ENCODE measurements at places on chromosomes 2 and 18.

GRCh38 chr2:34849827-34850226 is 1250.7 kb upstream of the FAM98A start:
- no peak for DNase-seq

- DNase-seq: no peak
These were observed 132.5 kb downstream of the NDUFA10 start for GRCh38 chr2:239892441-239893235.

GRCh38 chr2:229686122-229686919 is 28.0 kb downstream of the DNER start:
- DNase-seq: peak; percentile 13

- no peak for DNase-seq
These were observed 11.8 kb downstream of the TPGS2 start for GRCh38 chr18:36817039-36817438.

GRCh38 chr18:8175501-8176061 is 433.7 kb upstream of the RAB12 start:
- no peak for DNase-seq

DNA sequence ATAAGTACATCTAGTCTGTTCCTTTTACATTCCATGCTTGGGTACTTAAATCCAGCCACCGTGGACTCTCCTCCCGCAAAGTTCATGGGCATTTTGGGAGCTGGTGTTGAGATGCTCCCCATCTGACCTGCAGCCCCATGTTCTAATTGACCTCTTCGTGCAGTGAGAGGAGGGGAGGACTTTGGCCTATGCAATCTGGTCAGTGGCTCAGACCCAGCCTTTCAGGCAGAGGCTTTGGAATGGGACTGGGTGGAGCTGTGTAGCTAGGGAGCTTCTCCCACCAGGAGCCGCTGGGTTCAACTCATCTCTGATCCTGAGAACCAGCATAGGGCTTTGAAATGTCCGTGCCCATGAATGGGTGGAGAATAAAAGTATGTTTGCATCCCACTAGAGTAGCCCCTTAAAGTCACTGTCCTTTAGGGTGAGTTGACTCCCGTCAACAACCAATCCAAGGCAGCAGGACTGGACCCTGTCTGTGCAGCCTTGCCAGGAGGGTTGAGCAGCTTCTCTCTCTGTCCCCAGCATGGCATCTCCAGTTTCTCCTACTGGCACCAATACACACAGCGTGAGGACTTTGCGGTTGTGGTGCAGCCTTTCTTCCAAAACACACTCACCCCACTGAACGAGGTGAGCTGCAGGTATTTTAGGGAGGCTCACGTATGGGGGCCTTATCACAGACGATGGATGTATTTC is 120.0 kb upstream of the PPP1CB start:
- no peak for DNase-seq

DNA sequence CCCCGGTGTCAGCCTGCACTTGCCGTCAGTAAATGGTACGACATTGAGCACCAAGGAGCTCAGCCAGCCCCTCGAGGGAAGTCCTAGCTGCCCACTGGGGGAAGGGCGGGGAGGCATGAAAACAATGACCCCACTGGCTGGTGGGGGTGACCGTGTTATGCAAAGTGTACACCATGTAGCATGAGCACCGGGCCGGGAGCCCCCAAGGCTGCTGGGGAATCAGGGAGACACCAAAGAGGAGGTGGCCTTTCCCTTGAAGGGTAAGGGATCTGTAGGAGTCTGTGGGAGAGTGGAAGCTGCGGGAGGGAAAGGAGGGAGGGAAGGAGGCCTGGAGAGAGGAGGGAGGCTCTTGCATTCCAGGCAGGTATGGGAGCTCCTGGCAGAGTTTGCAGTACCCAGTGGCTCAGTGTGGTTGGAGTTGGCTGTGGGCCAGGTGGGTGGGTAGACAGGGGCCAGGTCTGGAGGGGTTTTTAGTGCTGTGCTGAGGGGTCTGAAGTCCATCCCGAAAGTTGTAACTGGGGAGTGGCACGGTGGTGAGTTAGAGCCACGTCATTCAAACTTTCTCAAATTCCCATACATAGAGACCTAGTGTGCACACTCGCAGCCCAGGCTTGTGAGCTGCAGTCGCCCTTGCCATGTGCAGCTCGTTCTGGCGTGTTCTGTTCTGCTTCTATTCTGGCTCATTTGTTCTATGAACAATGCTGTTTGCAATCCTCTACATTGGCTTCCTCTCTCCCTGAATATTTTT is 22.4 kb downstream of the RRM2 start:
- no peak for DNase-seq

DNA sequence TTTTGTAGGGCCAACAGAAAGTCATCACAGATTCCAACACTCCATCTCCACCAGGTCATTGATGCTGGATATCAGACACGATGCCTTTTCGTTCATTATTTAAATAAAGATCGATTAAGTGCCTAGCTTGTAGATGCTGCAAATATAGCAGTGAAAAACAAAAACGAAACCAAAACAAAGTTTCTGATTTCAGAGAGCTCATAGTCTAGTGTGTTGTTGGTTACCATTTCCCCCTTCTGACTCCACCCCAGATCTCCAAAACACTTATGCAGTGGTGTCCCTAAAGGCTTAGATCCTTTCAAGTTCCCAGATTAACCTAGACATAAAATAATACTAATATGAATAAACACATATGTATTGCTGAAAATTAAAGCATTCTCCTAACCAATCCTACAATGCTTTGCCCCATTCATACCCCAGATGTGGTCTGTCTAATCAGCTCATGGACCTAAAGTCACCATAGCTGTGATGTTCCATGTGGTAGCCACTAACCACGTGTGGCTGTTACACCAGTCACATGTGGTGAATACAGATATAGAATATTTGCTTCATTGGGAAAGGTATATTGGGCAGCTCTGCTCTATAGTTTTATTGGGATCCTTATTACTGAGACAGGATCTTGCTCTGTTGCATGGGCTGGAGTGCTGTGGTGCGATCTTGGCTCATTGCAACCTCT is 787.2 kb downstream of the TDRD15 start:
- no peak for DNase-seq

- DNase-seq: no peak
These were observed 233.6 kb downstream of the SMAD2 start for GRCh38 chr18:47696870-47697269.
